ENCODE measurements at places on chromosomes 5 and 9.
A peak's percentile ranks its signal among the peaks of the same experiment; 100 is the strongest.

DNA sequence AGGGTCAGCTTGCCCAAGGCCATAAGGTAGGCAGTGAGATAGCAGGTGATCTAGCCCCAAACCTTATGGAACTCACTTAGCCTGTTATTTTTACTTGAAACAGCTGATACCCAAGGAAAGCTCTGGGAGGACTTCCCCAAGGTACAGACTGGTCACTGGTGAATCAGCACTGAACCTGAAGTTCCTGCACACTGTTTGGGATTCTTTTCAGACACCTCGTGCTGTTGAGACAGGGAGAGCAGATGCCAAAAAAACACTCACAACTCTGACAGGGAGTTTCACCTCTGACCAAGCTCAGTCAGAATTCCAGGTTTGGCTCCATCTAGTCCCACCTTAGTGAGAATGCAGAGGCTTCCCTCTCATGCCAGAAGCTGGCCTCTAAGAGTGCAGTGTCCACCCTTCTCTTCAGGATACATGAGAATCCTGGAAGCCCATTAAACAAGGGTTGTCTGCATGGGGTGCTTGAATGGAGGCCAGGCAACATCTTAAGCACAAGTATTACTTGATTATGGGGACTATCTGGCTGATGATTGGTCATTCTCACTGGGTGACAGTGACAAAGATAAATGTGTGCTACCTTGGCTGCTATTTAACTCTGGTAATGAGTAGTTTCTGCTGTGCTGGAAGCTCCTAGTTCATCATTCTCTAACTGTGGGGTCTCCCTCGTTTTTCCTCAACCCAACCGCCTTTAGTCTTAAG is 122.8 kb upstream of the SLIT3 start:
- DNase-seq, result no peak

- no peak for DNase-seq
Observed at GRCh38 chr9:73024601-73025034, 71.8 kb upstream of the ALDH1A1 start.

DNA sequence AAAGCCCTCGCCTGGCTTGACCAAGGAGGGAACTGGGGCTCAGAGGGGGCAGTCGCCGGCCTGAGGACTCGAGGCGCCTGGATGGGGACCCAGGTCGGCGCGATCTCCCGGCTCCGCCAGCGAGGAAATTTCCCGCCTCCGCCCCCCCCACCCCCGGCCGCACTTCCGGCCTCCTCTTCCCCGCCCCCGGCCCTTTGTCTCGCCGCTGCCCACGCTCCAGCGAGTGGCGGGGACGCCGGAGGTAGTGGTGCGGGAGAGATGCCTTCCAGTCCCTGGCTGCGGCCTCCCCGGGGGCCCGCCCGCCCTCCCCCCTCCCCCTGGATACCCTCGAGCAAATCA is 448 bp upstream of the GPRIN1 start:
- peak; percentile 7 for DNase-seq

DNA sequence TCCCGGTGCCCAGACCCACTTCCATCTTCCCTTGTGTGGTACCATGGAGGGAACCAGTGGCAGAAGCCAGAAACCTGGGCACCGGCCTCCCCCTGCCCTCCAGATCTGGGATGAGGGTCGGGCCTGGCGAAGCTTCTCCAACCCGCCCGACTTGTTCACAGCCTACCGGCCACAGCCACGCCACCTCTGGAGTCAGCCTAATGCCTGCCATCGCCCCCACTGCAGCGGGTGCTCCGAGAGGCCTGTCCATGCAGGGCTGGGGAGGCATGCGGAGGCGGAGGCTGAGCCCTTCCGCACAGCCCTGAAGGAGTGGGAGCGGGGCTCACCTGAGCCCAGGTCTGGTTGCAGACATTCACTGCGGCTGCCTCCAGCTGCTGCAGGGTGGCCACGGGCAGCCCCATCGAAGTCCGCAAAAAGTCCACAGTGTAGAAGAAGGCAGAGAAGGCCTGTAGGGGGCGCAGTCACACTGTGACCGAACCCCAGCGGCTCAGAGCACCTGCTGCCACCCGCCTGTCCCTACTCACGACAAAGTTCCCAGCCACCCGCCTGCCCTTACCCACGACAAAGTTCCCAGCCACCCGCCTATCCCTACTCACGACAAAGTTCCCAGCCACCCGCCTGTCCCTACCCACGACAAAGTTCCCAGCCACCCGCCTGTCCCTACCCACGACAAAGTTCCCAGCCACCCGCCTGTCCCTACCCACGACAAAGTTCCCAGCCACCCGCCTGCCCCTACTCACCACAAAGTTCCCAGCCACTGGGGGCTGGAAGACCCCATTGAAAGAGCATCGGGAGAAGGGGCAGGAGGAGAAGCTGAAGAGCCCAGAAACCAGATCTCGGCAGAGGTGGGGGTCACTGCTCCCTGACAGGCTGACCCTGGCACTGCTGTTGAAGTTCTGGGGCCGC is 3.8 kb upstream of the NPDC1 start:
- DNase-seq, result peak; percentile 34

- DNase-seq, result no peak
Observed at GRCh38 chr9:126335837-126336735, 9.5 kb downstream of the MVB12B start.

DNA sequence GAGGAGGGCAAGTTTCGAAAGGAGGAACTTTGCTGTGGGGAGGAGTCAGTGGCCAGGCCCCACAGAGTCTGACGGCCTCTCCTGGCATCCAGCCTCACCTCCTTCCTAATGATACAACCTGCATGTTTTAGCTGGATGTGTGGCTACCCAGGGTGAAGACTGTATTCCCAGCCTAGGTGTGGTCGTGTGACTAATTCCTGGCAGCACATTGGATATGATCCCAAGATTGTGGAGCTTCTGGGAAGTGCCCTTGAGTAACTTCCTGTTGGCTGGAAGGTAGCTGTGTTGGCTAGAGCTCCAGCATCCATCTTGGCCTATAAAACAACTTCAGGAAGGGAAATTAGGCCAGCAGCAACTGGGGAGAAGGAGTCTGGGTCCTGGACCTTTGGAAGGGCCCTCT is 19.0 kb upstream of the LPCAT1 start:
- DNase-seq, result no peak

GRCh38 chr9:99327667-99328066 is 105.6 kb downstream of the SEC61B start:
- no peak for DNase-seq

- no peak for DNase-seq
Observed at GRCh38 chr9:98218562-98219363, 26.3 kb upstream of the CORO2A start.

DNA sequence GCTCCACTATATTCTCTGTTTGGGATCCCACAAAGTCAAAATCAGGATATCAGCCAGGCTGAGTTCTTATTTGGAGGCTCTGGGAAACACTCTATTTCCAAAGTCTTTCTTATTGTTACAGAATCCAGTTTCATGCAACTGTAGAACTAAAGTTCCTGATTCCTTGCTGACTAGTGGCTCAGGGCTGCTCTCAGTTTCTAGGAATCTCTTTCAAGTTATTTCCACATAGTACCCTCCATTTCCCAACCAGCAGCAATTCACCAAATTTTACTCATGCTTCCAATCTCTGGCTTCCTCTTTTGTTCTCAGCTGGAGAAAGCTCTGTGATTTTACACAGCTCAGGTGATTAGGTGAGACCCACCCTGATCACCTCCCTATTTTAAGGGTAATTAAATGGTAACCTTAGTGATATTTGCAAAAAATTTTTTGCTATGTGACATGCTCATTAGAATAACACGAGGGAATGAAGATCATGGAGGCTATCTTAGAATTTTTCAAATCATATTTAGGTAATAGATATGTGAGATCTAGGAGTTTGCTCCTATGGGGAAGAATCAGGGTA is 794.9 kb upstream of the ARRDC3 start:
- no peak for DNase-seq

GRCh38 chr5:154513669-154514084 is 35.6 kb upstream of the HAND1 start:
- no peak for DNase-seq

DNA sequence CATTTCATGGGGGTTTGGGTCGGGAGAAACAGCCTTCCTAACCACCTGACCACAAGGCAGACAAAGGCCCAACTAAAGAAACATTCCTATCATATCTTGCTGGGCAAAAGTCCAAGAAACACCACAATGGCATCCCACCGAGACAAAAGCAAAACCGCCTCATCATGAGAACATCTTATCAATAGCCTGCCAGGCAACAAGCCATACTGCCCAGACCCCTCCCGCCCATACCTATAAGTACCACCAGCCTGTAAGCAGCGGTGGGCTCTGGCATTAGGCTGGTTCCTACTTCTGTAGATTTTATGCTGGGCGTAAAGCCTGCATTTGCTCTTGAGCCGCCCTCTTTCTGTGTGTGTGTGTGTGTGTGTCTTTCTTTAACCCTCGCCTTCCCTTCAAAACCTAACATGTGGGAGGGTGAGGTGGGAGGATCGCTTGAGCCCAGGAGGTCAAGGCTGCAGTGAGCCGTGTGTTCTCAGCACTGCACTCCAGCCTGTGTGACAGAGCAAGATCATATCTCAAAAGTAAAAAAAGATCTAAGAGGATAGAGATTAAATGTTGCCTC is 56.9 kb downstream of the PDE6A start:
- no peak for DNase-seq

GRCh38 chr9:133713150-133713959 is 24.8 kb downstream of the SARDH start:
- no peak for DNase-seq

DNA sequence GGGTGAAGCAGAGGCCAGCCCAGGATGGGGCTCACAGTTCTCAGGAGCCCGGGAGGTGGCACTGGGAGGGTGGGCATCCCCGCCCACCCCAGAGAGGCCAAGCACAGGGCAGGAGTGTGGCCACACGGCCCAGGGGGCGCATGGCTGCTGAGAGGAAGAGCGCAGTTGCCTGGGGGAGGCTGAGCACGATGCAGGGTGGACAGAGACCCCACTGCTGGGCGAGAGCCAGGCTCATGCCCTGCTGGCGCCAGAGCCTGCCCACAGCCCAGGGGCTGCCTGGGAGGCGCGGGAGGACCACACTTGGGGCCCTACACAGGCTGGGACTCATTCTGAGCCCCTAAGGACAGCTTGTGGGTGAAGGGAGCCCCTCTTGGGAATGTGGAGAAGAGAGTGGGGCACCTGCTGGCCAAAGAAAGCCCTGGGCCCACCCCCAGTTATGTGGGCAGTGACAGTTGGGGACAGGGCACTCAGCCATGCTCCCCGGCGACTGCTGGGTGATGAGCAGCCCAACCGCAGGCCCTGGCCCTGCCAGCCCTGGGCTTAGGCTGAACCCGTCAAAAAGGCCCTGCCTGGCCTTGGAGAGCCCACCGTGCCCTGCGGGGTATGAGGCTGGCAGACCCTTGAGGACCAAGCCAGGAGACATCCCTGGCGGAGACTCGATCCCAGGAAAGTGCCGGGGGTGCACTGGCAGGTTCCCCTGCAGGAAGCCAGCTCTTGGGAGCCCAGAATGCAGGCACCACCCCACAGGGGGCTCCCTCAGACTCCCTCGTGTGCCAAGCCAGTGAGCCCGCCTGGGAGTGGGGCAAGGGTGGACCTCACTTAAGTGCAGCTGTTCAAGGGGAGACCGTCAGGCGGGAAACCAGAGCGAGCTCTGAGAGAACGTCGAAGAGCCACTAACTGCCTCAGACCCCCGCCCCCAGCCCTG is 21.6 kb upstream of the CAMSAP1 start:
- no peak for DNase-seq
